ENCODE measurements at places on chromosomes 3 and 15.
A peak's percentile ranks its signal among the peaks of the same experiment; 100 is the strongest.

- no peak for DNase-seq
These were observed 32.2 kb upstream of the TMEM158 start for GRCh38 chr3:45258317-45258716.

DNA sequence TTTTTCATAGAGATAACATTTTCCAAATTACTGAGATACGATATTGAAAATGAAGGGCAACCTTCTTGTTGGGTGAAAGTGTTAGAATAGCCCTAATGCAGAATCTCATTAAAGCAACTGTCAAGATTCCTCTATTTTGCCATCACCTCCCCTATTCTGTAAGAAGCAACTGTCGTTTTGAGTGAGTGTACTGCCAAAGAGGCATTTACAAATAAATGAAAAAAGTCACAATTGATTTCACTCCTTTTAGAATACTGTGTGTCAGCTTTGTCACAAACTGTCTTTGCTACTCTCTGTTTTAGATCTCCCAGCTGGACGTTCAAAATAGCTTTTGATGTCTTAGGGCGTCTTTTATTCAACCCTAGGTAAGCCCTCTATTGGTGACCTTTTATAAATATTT is 322.8 kb upstream of the NAALADL2 start:
- DNase-seq: no peak

DNA sequence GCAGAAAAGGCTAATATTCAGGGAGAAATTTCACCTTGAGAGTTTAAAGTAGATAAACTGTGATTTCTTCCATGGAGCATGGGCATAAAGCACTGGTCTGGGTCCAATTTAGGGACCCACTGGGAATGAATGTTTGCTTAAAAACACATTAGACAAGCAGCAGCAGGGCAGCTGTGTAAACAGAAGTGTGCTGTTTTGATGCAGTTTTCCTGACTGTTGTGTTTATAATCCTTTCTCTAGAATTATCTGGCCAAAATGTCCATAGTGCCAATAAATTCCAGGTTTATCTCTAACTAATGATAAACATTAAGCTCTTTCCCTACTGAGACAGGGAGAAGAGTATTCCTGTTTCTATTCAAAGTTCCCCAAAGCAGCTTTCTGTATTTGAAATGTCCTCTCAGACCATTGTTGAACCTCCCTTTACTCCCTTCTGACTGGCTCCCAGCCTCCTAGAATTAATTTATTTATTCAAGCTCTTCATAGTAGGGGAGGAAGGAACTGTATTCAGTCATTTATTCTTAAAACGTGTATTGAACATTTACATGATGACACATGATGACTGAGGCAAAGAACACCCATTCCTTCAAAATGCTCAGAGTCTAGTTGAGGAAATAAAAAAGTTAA is 7.0 kb upstream of the TM4SF18 start:
- DNase-seq: peak; percentile 46

DNA sequence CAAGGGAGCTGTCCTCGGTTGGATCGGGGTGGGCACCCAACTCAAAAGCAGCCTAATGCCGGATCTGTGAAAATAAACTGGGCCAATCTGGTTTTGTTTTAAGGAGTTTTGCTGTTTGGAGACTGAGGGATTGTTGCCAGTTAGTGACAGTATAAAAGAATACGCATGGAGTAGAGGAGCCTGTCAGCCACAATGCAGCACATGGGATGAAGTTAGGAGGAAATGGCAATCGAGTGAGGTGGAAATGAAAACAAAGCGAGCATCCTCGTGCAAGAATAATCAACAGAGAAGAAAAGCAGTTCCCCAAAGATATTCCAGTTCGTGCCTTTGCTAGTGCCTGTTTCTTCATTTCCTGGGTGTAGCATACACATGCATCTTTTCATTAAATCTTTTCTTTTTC is 108.4 kb upstream of the RORA start:
- peak; percentile 3 for DNase-seq

DNA sequence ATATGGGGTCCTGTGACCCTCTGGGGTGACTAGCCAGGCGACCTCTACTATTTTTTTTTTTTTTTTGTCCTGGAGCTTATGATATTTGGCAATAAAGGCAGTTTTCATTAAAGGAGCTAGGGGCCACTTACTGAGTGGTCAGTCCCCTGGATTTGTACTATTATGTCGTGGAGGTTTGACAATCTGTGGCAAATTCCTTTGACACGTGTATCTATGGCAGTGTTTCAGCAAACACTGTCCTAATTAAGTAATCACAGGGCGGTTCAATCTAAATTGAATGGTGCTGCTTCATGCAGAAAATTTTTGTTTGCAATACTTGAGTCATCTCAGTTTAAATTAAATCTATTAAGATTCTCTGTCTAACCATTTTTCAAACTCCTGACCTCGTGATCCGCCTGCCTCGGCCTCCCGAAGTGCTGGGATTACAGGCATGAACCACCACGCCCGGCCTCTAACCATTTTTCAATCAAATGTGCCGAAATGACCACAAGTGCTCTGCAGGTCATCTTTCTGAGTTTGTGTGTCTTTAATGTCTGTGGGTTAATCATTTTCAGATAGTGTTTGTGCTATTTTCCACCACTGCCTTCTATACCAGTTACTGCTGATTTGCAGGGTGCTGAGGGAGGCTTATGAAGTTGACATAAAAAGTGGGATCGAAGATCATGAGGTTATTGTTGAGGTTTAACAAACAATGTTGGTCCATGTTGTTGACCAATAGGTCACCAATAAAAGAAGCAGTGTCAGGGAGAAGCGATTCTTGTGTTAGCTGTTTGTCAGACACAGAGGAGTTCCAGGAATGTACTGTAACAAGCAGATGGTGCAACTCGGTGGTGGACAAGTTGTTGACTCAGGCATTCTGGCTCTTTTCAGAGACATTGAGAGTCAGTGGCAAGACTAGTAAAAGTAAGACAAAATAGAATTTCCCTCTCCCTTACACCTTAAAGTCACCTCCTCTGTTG is 18.6 kb upstream of the SLC2A2 start:
- DNase-seq: peak; percentile 64

- DNase-seq: peak; percentile 85
These were observed 165.8 kb upstream of the SLC2A2 start for GRCh38 chr3:171192176-171192854.

- no peak for DNase-seq
These were observed 553.1 kb upstream of the PPP2R3A start for GRCh38 chr3:135412475-135412874.

GRCh38 chr3:184479426-184480126 is 82.0 kb upstream of the EPHB3 start:
- DNase-seq: no peak

DNA sequence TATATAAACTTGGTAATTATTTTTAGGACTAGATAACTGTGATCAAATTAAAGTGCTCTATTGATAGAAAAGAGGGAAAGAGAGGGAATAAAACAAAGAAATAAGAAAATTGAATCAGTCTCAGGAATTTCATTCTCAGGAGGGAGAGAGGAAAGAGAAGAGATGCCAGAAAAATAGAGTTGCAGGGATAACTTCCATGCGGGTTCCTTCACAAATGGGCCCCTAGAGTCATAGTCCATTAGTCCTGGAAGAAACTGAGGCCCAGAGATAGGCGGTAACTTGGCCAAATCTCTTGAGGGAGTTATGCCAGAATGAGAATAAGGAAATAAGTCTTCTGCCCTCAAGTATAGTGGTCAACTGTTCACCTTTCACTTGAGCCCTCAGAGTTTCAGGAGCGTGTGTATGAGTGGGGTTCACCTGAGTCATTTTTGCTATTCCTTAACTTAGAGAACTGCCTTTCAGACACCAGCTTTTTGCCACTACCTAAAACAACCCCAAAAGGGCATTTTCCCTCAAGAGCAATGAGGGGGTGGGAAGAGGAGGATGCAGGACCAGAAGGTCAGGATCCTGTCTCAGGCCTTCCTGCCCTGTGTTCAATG is 192.6 kb downstream of the MEX3B start:
- DNase-seq: no peak

- no peak for DNase-seq
These were observed 70.6 kb upstream of the SNRK start for GRCh38 chr3:43215663-43216275.

DNA sequence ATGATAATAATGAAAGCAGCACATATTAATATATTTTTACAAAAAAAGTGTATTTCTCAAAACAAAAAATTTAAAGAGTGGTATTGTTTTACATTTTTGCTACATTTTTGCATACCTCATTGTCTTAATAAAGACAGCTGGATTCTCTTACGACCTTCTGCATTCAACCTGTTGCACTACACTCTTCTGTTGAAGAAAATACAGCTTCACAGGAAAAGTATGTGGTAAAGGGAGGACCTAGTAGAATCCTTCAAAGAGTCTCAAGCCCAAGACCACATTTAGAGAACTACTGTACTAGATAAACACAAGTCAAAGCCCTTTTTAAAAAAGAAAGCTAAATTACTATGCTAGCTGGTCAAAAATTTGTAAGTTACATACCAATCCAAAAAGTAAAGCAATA is 7.9 kb downstream of the ZNF280D start:
- no peak for DNase-seq

DNA sequence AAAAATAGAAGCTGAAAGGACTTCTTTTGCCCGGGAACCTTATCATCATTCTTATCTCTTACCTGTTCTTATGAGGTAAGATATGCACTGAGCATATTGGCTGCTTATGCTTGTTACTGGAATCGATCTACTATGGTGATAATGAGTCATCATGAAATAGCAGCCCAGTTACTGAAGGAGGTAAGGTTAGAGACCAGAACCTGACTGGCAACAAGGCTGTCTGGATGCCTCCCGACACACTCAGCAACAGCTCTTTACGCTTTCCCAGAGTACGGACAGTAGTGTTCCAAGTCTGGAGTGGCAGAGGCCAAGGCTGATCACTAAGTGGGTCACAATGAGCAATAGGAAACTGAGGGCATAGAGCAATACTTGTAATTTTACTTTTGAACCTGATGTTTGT is 314.1 kb downstream of the NLGN1 start:
- DNase-seq: no peak

- DNase-seq: no peak
These were observed 2.0 kb downstream of the LIPC start for GRCh38 chr15:58433597-58434333.

- no peak for DNase-seq
These were observed 69.3 kb downstream of the BTLA start for GRCh38 chr3:112429960-112430359.

- DNase-seq: no peak
These were observed 43.0 kb downstream of the TAFA4 start for GRCh38 chr3:68889328-68889727.

DNA sequence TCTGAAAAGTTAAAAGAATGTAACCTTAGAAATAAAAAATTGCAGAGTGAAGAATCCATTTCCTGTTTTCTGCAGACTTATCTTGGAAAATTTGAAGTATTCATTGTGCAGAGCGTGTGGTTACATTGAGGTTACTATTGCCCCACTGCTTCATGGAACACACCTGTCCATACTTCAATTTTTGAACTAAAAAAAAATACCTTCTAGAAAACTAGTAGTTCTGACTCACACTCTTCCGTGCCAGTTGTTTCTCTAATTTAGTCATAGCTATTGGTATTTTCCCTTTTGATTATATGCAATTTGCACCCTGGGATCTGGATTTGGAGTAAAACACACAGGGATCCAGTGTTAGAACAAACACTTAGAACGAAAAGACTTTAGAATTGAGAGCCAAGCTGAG is 111.8 kb upstream of the LYSMD4 start:
- DNase-seq: peak; percentile 1

DNA sequence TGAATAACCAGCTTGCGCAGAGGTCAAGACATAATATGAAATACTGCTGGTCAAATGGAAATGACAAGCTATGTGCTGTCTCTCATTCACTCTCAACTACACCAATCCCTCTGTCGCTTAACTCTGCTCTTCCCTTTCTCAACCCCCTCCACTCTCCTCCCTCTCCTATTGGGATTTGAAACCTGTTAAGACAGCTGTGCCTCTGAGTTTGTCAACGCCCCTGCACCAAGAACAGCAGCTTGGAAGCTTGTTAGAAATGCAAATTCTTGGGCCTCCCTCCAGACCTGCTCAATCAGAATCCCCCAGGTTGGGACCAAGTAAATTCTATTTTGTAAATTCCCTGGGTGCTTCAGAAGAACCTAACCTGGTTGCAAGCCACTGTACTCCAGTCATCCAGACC is 149.7 kb upstream of the ATP2B2 start:
- DNase-seq: no peak

- peak; percentile 14 for DNase-seq
These were observed 63.2 kb downstream of the DGKG start for GRCh38 chr3:186298876-186299275.

- DNase-seq: no peak
These were observed 1002.4 kb upstream of the CADM2 start for GRCh38 chr3:83956431-83956830.

DNA sequence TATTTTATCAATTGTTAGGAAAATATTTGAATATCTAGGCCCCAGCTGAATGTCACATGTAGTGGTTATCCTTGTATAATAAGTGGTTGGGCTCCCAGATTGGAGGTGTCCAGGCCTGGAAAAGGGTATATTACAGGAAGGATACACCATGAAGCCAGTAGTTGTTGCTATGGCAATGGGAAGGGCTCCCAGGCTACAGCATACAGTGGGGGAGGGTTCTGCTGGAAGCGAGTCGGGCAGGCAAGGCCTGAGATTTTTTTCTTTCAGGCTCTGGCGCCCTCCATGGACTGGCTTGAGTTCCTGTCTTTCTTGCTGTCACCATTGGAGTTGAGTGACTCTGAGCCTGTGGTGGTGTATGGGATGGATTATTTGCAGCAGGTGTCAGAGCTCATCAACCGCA is 8.9 kb downstream of the ECE2 start:
- peak; percentile 69 for DNase-seq

DNA sequence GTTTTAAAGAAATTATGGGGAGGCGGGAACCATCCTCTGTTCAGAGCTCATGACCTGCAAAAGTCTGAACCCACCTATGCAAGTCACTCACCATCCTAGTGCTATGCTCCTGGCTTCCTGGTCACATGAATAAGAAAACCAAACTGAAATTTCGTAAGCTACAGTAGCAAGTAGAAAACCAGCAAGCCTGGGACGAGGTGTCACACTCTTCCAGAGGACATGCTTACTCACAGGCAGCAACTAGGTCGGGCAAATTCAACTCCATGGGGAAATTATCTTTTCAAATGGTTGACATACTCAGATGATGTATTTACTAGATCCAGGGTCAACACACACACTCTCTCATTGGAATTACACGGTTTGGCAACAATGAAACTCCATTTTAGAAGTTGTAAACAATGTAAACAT is 31.3 kb downstream of the LDHAL6B start:
- DNase-seq: peak; percentile 8

DNA sequence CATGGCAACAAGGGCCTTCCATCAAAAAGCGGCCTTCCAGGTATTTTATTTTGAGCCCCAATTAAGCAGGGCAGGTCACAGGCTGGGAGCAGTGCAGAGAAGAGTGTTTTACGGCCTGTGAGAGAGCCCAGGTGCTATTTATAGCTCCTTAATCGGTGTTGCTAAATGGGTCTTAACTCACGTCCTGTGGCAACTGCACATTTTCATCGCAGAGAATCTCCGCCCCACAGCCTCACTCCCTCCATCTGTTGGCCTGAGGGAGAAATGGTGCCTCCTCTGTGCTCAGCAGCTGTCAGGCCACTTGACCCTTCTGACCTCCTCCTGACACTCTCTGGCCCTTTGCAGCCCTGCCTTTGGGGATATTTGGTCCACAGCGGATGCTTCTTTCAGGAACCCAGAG is 58.6 kb downstream of the SPSB4 start:
- DNase-seq: no peak

All from fibroblast of skin of right quadriceps (primary cell).